ENCODE measurements at places on chromosomes 12 and 14. TPM values are rescaled to one million over a fixed set of nuclear protein-coding genes. Genes with fewer than 3 reads are reported as not detected.

DNA sequence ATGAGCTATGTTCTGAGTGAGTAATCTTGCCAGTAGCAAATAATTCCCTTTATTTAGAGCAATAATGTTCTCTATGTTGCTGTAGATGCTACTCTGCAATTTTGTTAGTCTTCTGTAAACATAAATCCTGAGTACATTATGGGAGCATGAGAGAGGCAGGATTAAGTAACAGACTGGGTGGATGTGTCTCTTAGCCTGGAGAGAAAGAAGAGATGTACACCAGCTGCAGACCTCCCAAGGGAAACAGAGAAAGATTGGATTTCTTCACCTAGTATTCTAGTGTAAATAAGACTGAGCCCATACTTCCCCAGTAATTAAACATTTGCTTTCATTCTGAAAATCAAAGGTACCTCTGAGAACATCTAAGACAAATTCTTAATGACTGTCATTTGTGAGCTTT is 564.0 kb downstream of the TRHDE start:
- DNase-seq, result no peak

DNA sequence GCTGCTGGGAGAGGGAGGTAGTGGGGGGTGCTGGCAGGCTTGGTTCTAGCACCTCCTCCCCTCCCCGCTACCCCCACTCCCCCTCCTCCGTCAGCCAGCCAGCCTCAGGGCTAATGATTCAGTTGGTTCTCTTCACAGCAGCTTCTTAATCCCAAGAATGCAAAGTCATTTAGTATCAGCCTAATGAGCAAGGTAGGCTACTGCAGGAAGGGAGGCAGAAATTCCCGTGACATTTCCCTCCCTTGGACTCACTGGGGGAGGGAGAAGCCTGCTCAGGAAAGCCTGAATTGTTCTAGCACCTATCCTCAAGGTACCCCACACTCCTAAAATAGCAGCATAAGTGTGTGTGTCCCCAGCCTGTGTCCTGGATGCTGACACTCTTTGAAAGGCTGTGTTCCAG is 29.8 kb downstream of the ITPK1 start:
- no peak for DNase-seq

The ANKRD52 gene
- 31.0 TPM for total RNA-seq

GRCh38 chr14:99590746-99591555 is 13.1 kb downstream of the CCDC85C start:
- DNase-seq, result no peak

The ANKRD33 gene
- total RNA-seq, result not detected

The KLRB1 gene
- 0.87 TPM for total RNA-seq

The SLC25A47 gene
- not detected for total RNA-seq

The KCNC2 gene
- not detected for total RNA-seq

Data from activated CD4-positive, alpha-beta T cell treated with anti-CD3 and anti-CD28 coated beads for 36 hours (primary cell).